HTR-8/SVneo (cell line): ENCODE measurements at places on chromosomes 1 and 21.

- DNase-seq, result no peak
These were observed 38.8 kb upstream of the DR1 start for GRCh38 chr1:93306920-93307319.

DNA sequence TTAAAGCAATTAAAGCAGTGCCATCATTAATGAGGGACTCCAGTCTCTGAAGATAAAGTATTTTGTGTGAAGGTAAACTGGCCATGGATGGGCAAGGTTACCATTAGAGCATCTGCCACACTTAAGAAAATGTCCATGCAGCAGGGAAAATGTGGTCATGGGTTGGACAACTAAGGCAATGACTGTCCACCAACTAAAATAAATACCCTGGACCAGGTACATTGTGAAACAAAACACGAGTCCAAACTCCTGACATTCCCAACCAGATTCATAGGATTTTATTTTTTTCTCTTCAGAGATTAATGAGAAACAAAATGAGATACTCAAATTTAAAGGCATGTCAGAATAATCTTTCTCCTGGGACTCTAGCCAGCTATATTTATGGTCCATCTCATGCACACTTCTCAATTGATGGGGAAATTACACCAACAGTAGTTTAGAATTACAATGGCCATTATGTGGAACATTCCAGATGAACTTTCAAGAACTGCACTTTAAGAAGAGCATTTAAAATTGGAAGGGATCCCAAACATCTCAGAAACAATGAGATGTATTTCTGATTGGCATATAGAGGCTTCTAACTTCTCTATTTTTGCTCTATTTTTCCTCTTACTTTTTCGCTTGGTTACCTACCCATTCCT lies 8.1 kb downstream of the GBP7 start:
- no peak for DNase-seq

DNA sequence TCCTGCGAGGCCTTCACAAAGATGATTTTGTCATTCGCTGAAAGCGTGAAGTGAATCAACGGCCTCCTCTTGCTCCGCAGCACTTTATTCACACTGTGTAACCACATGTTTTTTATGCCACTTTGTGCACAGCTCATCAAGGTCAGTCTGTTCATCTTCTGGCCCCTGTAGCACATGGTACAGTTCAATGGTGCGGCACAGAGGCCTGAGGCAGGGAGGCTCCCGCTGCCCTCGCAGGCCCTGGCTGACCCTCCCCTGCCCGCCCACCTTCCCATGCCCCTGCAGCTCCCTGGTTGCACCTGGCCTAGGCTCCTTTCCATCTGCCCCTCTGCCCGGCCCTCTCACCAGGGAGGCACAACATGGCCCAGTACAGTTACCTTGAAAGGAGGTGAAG lies 87.5 kb downstream of the CD247 start:
- no peak for DNase-seq

DNA sequence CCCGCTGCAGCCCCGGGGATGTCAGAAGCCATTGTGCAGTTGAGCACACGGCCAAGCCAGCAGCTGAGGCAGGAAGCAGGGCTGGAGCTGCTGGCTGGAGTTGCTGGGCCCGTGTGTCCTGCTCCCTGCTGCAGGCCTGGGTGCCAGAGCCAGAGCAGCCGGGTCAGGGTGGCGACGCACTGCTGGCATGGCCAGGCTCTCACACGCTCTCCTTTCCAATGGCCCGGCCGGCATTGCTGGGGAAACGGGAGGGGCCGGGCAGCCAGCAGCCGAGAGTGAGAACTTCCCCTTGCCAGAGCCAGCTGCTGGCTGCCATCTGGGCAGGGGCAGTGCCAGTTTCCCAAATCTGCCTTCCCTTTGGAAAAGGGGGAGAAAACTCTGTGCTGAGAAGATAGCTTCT lies 82.4 kb upstream of the PROX1 start:
- no peak for DNase-seq

- DNase-seq, result no peak
These were observed 11.4 kb downstream of the PTPRU start for GRCh38 chr1:29247571-29248273.

GRCh38 chr1:205588636-205589035 lies 43.2 kb downstream of the ELK4 start:
- no peak for DNase-seq

DNA sequence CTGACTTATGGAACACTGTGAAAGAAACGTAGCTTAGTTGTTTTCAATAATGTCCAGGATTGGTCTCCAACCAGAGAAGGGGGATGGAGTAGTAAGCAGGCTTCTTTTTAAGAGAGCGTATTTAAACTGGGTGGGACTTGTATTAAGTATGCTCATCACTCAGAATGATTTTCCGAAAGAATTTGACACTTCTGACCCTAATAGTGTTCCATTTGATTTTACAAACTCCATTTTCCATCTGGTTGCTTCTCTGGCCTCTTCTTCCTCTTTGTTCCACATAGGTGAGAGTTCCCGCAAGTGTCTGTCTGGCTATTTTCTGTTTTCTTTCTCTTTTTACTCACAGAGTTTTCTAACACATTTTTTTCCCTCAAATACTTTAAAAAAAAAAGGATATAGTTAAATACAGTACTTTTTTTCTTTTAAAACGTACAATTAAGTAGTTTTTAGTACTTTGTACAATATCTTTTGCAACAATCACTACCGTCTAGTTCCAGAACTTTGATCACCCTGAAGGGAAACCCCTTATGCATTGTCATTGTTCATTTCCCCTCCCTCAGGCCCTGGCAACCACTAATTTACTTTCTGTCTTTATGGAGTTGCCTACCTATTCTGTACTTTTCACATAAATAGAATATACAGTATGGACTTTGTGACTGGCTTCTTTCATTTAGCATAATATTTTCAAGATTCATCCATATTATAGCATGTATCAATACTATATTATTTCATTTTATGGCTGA lies 67.0 kb downstream of the RASAL2 start:
- DNase-seq, result no peak

GRCh38 chr1:47569681-47570470 lies 132.0 kb downstream of the FOXD2 start:
- DNase-seq, result peak; percentile 89

GRCh38 chr1:236733653-236734052 lies 47.4 kb downstream of the ACTN2 start:
- no peak for DNase-seq

DNA sequence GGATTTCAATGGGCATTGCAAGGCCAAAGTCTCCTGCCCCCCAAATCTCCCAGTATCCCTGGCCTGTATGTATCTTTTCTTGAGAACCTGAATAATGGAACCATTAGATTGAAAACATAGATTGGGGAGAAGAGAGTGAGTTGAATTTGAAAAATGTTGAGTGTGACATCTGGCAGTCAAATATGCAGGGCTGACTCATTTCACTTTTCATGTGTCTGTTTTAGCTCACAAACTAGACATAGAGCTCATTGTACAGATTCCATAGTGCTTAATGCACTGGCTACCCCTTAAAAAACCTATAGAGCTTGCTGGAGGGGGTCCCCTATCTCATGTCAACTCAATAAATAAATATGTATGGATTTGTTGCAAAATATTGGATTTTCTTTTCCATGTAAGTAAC lies 30.8 kb downstream of the DDR2 start:
- no peak for DNase-seq

DNA sequence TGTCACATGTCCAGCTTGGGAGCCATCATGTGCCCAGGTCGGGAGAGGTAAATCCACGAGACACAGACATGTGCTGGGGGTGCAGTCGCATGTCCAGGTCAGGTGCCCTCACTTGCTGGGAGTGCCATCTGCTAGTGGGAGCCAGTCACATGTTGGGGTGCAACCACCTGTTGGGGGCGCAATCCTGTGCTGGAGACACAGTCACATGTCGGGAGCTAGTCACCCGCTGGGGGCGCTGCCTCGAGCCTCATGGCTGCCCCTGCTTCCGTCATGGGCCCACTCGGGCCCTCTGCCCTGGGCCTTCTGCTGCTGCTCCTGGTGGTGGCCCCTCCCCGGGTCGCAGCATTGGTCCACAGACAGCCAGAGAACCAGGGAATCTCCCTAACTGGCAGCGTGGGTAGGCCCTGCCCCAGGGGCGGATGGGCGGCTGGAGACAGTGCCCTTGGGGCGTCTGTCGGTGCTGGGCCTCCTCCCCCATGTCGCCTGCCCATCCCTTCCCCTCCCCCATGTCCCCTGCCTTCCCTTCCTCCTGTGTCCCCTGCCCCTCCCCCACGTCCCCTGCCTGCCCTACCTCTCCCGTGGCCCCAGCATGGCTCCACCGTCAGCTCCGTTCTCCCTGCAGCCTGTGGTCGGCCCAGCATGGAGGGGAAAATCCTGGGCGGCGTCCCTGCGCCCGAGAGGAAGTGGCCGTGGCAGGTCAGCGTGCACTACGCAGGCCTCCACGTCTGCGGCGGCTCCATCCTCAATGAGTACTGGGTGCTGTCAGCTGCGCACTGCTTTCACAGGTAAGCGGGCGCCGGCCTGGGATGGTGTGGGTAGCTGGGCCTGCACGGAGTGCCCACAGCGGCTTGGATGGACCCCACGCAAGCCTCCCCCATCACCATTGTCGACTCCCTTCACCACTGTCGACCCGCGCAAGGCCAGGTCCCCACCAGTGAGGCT lies at the start of gene PRSS38:
PRSS38 (plus strand) TSS at position 208 of the 942 bp plus-strand sequence; CDS start at position 250, 42 bp downstream.
- no peak for DNase-seq

GRCh38 chr1:24899581-24900485 lies 30.2 kb downstream of the RUNX3 start:
- no peak for DNase-seq

- no peak for DNase-seq
These were observed 30.5 kb downstream of the ENO1 start for GRCh38 chr1:8847990-8848389.

DNA sequence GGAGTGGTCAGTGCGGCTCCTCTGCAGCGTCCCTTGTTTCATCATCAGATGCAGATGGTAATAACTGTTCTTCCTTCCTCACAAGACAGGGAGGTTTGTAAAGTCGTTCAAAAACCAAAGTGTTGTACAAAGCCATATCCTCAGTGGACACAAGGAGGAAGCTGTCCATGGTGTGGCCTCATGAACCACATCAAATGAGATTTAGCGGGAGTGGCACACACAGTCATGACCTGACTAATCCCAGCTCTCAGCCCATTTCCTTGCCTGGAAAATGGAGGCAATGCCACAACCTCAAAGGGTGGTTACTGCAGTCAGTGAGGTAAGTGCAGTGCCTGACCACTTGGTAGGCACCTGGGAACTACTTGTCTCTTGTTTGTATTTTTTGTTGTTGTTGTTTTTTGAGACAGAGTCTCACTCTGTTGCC lies 13.4 kb downstream of the ENTREP3 start:
- DNase-seq, result no peak

DNA sequence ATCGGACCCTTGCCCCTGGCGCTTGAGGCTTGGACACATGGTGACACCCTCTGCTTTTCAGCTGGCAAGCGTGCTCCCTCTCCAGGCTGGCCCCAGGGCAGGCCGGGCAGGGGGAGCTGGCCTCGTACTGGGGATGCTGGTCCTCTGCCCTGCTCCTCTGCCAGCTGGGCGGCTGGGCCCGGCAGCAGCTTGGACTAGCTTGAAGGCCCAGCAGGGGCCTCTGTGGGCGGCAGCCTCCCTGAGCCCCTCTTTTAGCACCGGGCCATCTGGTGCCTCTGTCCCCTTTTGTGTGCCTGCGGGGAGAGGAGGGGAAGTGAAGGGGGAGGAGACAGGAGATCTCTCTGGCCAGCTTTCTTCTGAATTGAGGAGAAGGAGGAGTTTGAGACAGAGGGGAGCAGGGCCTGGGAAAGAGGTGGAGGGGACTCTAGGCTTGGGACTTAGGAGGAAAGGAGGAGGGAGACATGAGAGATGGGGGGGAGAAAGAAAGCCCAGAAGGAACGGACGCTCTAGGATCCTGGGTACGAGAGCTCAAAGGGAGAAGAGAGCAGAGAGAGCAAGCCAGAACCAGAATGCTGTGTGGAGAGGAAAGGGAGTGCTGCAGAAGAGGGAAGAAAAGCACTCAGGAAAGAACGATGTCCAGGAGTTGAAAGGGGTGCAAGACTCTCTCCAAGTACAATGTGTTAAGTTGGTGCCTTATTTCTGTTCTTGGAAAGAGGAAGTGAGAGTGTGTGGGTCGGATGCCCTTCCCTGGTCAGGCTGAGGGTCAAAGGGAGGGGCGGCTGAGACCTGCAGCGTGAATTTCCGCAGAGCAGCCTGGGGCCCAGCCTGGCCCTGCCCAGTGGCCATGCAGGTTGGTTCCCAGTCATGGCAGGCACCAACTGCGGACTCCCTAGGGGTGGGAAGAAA lies 40.3 kb downstream of the IER5 start:
- no peak for DNase-seq

GRCh38 chr1:88462096-88462487 lies 222.0 kb upstream of the PKN2 start:
- DNase-seq, result no peak

DNA sequence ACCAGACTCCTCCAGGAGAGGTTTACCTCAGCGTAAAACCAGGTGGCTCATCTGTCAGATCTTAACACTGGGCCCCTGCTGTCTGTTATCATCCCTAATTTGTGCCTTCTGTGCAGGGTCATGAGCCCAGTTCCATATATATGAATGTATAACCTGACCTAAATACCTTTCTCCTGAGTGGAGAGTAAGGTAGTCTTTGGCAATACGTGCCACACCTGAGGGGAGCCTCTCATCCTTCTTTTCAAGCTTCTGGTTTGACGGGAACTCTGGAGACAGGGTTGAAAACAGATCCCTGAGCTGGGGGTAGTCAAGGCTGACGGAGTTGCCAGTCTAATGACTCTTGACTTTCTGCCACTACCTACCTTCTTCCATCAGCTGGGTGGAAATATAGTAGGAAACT lies 4.1 kb downstream of the SFT2D2 start:
- DNase-seq, result no peak

GRCh38 chr21:23686737-23687523 lies 1920.4 kb downstream of the MRPL39 start:
- DNase-seq, result no peak

- DNase-seq, result no peak
These were observed at the start of gene LRRC53 for GRCh38 chr1:74512170-74512915. TSS of gene LRRC53 (minus strand) at chr1:74512611. CDS start at chr1:74483349, 29,262 bp downstream.

DNA sequence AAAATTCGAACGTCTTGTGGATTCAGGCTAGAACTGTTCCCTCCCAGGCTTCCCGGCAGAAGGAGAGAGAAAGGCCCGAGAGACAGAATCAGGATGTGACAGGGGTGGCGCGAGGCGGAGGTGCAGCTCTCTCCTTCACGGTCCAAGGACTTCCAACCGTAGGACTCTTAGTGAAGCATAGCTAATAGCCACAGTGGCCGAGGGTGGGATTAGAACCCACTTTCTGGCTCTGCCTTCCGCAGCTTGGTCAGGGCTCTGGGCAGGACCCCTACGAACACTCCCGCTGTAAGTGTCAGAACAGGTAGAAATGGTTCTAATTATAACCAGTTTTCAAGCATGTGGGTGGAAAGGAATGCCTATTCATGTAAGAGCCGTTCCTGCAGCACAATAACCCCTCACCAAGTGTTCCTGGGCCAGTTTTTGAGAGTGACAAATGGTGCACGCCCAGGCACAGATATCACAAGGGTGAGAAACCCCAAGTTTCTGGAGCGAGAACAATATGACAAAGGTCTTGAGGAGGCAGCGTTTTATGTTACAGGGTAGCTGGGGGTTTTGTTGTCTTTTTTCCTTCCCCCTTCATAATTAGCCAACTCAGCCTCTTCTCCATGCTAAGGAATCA lies 86.4 kb downstream of the SYF2 start:
- no peak for DNase-seq

- no peak for DNase-seq
These were observed 29.4 kb downstream of the CDK18 start for GRCh38 chr1:205533748-205534443.

- DNase-seq, result no peak
These were observed 253.1 kb upstream of the DUSP10 start for GRCh38 chr1:221994939-221995338.
